ENCODE measurements at places on chromosomes 11 and 22. TPM values are rescaled to one million over a fixed set of nuclear protein-coding genes. Genes with fewer than 3 reads are reported as not detected.

MICAL3 gene
- total RNA-seq = 47.8 TPM

- H3K36me3 ChIP-seq = no peaks in the 10 kb centered on the region
- H3K27ac ChIP-seq = no peak overlapping the region
- DNase-seq = no peak
- peaks cover 9% of the 10 kb centered on the region for H3K4me1 ChIP-seq
- no peak overlapping the region for H3K4me3 ChIP-seq
Observed at GRCh38 chr11:1695548-1696108, 1.4 kb upstream of the KRTAP5-6 start.

GRCh38 chr11:117860139-117860538 lies 16.3 kb downstream of the FXYD6 start:
- H3K4me1 ChIP-seq = peaks cover 5% of the 10 kb centered on the region
- H3K36me3 ChIP-seq = no peaks in the 10 kb centered on the region
- peaks cover 38% of the 10 kb centered on the region for H3K27me3 ChIP-seq
- DNase-seq = no peak

DNA sequence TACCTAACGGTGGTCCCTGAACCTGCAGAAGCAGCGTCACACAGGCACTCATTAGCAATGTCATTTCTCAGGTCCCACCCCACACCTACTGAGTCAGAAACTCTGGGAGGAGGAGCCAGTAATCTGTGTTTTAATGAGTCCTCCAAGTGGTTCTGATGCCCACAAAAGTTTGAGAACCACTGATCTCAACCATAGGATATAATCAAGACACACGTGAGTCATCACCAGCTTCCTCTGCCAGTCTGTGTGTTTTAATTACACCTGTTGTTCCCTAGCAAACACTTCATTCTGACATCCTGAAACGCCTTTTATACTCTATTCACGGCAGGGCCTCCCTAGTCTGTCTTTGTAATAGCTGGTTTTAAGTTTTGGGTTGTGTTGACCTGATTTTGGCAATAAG lies 5.8 kb downstream of the TECTA start:
- no peaks in the 10 kb centered on the region for H3K4me1 ChIP-seq
- H3K27me3 ChIP-seq = peaks cover 12% of the 10 kb centered on the region
- no peak overlapping the region for H3K4me3 ChIP-seq
- no peaks in the 10 kb centered on the region for H3K36me3 ChIP-seq
- H3K27ac ChIP-seq = no peak overlapping the region
- no peak for DNase-seq

DNA sequence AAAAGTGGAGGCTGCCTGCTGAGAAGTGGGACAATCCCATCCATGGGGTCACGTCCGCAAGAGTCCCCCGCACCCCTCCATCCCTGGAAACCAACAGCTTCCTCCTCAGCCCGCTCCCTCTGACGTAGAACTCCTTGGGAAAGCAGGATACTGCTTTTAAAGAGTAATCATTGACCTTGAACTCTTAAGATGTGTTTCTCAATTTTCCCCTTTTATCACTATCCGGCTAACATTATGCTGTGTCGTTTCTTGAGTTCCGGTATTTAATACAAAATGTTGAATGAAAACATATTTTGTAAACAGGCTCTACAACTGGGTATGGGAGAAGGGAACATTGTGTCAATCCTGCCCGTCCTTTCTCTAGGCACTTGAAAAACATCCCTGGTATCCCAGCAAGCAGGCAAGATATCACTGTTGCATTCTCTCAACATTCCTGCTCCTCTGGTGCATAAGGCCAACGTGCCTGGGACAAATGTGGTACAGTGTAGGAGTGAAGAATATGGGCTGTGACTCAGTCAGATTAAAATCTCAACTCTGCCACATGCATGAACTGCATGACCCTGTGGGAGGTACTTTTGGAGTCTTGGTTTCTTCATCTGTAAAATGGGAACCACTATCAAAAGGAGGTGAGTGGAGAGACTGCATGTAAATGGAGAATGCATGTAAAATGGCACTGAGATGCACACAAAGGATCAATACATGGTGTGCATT lies 52.8 kb downstream of the WT1 start:
- H3K4me1 ChIP-seq = no peaks in the 10 kb centered on the region
- H3K36me3 ChIP-seq = no peaks in the 10 kb centered on the region
- H3K27me3 ChIP-seq = peaks cover 9% of the 10 kb centered on the region
- no peak overlapping the region for H3K27ac ChIP-seq

Measured in activated T-helper 1 cell treated with anti-CD3 and anti-CD28 coated beads, Interleukin-12 subunit alpha, Interleukin-12 subunit beta, Interleukin-2, Interleukin-4 antibody, amounts not matched to agents 30 ng/mL and 10 ng/mL and 1 ng/mL, durations not matched to agents 14 hours and 24 hours and 36 hours (primary cell).